Fibroblast of skin of right biceps (primary cell): ENCODE measurements at places on chromosomes 4 and X.

- peak; percentile 53 for DNase-seq
Observed at GRCh38 chrX:101550751-101551379, 518 bp downstream of the ARMCX1 start.

DNA sequence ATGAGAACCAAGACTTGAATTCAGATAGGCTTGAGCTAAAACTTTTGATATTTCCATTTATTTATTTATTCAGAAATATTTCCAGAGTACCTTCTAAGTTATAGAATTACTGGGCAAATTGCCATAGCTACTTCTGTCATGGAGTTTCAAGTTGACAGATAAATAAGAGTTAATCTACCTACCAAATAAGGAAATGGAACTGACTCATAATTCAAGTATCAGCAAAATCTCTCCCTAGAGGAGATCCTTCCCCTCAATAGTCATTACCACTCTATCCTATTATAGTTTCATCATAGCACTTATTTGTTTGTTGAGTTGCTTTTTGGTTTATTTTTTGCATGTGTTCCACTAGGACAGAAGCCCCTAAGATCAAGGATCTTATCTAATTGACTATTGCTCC is 48.8 kb upstream of the CCSER1 start:
- DNase-seq = no peak

- DNase-seq = no peak
Observed at GRCh38 chrX:11611965-11612364, 53.8 kb downstream of the ARHGAP6 start.

- DNase-seq = no peak
Observed at GRCh38 chrX:133864236-133864635, 121.2 kb downstream of the GPC3 start.

GRCh38 chr4:123444290-123444731 is 47.7 kb downstream of the SPRY1 start:
- peak; percentile 14 for DNase-seq

DNA sequence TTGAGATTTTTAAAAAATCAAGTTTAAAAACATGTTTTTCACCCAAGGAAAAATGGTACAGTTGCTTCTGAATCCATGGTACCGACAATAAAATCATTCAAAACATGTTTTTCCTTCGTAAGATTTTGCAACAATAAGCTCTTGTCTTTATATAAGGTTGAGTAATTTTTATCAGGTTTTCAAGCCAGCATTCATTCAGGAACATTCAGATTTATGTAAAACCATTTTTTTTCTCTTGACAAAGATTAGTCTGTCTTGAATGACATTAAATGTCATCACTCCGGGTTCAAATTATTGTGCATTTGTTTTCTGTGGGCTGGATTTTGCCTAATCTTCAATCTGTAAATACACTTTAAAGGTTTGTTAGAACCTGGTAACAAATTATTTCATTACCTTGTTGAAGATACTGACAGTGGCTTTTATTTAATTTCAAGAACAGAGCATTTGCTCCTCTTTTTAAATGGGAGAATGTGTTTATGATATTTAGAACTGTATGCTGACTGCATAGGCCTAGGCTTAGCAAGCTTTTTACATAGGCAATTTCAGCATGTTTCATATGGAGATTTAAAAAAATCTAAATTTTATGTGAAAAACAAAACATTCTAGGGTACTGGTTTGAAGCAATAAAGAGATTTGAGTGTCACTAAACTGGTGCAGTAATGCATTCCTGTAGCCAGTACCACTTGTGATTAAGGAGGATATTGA is 336.4 kb upstream of the HAND2 start:
- DNase-seq = no peak

DNA sequence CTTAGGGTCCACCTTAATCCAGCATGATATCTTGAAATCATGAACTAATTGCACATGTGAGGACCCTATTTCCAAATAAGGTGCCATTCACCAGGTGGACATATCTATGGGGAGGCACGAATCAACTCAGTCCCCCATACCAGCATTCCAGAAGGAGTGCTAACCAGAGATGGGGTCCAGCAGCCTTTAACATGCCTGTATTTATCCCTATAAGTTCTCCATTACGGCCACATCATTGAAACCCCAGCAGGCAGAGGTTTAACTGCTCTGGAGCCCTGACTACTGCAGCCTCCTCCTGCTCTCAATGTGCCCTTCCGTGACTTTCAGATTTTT is 3.2 kb upstream of the ASMTL start:
- no peak for DNase-seq

- DNase-seq = no peak
Observed at GRCh38 chr4:9943761-9944160, 77.5 kb downstream of the SLC2A9 start.

- no peak for DNase-seq
Observed at GRCh38 chr4:150964754-150965153, 50.3 kb downstream of the LRBA start.

DNA sequence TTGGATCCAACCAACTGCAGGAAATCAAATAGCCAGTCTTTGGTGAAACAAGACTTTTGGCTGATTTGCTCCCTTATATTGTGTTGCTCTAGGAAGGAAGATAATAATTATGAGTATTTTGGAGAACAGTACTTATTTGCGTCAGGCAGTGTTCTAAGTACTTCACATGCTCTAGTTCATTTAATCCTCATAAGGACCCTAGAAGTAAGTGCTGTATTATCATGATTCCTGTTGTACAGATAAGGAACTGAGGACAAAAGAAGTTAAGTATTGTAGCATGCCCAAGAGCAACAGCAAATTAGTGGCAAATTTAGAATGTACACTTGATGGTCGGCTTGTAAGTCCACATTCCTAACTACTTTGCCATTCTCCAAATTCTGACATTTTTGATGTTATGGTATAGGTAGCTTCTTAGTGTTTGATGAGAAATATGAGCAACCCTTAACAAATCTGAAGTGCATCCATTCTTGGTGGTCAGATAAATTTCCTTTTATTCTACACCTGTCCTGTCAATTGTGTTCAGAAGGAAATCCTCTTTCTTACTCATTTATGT is 72.0 kb downstream of the SPRY1 start:
- DNase-seq = no peak

DNA sequence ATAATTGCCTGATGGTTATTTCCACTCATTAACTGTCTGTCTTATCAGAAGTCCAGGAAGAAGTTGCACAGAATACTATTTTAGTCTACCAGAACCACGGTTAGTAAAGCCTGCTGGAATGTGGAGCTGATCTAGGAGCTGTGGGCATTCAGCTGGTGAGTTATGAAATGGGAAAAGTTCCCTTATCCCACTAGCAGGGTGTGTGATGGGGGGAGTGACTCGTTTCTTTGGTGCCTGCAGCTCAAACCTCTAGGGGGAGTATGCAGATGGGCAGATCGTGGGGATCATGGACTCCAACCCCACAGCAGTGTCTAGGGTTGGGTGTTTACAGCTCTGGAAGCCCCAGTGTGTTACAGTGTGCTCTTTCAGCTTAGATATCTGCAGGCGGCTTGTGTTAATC is 305.7 kb upstream of the BOD1L1 start:
- peak; percentile 61 for DNase-seq

DNA sequence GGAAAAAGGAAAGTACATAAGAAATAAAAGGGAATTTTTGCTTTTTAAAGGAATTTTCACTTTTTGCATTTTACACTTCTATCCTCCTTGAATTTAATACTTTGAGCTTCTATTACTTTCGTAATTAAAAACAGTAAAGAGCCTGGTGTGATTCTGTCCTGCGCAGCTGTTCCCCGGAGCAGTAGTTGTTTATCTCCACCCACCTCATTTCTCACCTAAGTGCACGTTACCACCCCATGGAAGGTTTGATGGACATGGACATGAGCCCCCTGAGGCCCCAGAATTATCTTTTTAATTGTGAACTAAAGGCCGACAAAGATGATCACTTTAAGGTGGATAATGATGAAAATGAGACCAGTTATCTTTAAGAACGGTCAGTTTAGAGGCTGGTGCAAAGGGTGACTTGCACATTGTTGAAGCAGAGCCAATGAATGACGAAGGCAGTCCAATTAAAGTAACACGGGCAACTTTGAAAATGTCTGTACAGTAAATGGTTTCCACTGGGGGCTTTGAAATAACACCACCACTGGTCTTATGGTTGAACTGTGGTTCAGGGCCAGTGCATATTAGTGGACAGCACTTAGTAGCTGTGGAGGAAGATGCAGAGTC is 52.1 kb upstream of the TEX13D start:
- DNase-seq = no peak

DNA sequence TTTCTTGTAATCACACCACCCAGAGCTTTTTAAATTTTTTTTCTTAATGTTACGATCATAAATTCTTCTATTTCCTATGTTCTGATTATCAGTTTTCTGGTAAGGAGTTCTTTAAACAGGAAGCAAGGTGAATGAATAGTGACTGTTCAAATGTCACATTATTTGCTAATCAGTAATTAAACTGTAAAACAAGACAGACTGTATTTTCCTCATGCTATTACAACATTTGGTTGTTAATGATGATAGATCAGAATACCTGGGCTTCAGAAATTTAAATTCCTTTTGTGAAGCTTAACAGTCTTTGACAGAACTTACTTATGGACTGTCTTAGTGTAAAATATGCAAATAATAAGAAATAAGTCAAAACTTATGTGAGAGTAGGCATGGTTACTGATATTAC is 41.4 kb downstream of the CLCN3 start:
- DNase-seq = no peak

DNA sequence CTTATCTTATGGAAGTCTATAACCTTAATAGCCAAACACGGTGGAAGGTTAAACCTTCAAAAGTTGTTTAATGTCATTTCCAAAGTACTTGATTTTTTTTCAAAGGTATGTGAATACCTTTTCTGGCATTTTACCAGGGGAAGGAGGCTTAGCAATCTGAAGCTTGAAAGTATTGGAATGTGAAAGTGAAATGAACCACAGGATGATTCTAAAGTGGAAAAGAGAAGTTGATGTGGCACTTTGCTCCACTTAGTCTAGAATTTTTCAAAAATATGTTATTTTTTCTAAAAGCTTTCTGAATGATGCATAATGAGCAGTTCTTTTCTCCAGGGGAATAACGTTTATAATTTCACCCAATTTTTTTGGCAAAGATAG is 19.2 kb downstream of the PI4K2B start:
- DNase-seq = peak; percentile 4

GRCh38 chr4:172305698-172306097 is 492.5 kb downstream of the GALNTL6 start:
- no peak for DNase-seq

GRCh38 chr4:23945451-23946017 is 55.7 kb upstream of the PPARGC1A start:
- peak; percentile 65 for DNase-seq

GRCh38 chr4:79495447-79495846 is 87.4 kb upstream of the GK2 start:
- no peak for DNase-seq

- no peak for DNase-seq
Observed at GRCh38 chr4:38241541-38241940, 281.3 kb downstream of the PTTG2 start.

- DNase-seq = peak; percentile 26
Observed at GRCh38 chr4:152735396-152735859, 44.1 kb downstream of the TIGD4 start.

- no peak for DNase-seq
Observed at GRCh38 chrX:24728530-24728929, 34.8 kb downstream of the POLA1 start.

- DNase-seq = no peak
Observed at GRCh38 chr4:24807611-24808010, 12.2 kb downstream of the SOD3 start.

DNA sequence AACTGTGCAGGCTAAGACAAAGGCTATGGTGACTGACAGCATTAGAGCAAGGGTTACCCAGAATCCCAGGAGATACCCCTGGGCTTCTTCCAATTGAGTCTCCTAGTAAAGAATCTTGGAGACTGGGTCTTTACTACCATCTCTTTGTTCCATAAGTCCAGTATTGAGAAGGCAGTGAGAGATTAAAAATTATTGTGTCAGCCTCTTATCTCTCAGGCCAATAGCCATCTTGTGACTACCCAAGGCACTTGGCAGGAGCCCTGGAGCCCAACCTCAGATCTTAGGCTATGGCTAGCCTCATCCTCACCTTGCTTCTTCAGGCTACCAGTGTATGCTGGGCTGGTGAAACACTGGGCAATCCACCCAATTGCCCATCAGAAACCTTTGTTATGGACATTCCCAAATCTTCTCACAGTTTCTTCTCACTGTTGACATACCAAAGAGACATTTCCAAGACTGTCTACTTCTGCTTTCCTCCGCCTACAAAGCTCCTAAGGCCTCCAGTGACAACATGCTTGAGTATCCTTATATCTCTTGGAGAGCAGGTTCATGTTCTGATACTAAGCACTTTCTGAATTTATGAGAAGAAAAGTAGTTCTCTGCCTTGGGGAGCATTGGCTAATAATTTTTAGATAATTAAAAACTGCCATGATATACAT is 76.3 kb upstream of the STIM2 start:
- DNase-seq = no peak

GRCh38 chr4:123524958-123525628 is 128.5 kb downstream of the SPRY1 start:
- DNase-seq = no peak

- peak; percentile 48 for DNase-seq
Observed at GRCh38 chr4:121278811-121279368, 101.9 kb downstream of the QRFPR start.

DNA sequence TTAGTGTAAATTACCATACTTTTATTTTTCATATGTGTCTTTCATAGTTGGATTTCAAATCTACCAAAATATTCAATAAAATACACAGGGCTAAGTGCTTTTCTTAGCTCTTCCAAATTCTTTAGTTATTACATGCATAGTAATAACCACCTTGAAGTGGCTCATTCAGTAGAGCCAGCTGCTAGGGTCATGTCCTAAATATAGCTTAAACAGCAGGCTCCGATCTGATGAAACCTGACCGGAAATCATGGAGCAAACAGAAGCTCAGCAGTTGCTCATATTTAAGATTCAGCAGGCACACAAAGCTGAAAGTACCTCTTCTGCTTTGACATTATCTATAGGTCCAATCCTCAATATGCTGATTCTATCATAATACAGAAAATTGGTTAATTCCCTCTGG is 1470.4 kb downstream of the ADGRL3 start:
- DNase-seq = peak; percentile 33

- no peak for DNase-seq
Observed at GRCh38 chrX:135914404-135914803, 20.9 kb downstream of the SAGE1 start.

DNA sequence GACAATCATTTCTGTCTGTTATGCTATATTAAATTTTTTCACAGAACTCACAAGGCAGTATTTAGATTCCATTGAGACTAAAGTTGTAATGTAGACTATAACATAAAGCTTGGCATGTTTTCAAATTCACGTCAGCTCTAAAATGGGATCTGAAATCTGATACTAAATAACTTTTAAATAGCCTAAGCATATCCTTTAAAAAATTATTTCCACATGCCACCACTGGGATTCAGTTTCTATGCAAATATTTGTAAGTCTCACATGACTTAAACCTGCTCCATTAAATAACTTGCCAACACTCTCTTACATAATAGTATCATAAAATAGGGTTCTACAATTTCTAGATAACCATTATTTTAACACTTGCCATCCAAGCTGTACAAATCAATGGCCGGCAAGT is 32.4 kb downstream of the KLHL8 start:
- DNase-seq = peak; percentile 72

- peak; percentile 43 for DNase-seq
Observed at GRCh38 chrX:14528629-14529289, 577 bp upstream of the GLRA2 start.

- no peak for DNase-seq
Observed at GRCh38 chr4:7115557-7116340, 47.9 kb upstream of the GRPEL1 start.
